ENCODE measurements at places on chromosomes 6 and 20.
A peak's percentile ranks its signal among the peaks of the same experiment; 100 is the strongest.

DNA sequence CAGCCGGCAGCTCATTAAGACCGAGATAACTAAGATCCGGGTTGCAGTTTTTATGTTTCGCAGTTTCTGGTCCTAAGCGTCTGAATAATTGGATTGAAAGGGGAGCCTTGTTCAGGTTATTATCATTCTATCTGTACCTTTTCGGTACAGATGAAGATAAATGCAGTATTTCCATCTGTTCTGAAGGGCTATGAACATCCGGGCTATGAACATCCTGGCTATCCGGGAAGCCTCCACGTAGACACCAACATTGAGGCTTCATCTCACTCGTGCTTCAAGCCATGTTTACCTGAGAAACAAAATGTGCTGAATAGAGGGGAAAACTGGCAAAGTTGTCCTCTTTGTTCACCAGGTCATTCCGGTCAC is 399 bp upstream of the REPS1 start:
- DNase-seq = no peak

DNA sequence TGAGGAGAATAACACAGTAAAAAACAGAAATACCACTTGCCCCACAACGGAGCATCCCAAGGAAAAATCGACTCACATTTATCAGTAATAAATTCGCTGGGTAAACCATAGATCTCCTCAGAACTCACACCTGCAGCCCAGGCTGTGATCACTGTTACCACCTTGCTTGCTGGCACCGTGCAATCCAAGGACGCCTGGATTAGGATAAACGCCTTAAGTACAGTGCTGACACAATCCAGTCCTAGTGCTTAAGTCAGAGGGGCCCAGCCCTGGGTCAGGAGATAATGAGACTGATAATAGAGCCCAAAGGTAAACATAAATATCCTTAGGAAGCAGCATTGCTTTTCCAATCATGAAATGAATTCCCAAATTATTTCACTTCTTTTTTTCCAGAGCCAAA is 62.5 kb downstream of the EPB41L2 start:
- DNase-seq = no peak

DNA sequence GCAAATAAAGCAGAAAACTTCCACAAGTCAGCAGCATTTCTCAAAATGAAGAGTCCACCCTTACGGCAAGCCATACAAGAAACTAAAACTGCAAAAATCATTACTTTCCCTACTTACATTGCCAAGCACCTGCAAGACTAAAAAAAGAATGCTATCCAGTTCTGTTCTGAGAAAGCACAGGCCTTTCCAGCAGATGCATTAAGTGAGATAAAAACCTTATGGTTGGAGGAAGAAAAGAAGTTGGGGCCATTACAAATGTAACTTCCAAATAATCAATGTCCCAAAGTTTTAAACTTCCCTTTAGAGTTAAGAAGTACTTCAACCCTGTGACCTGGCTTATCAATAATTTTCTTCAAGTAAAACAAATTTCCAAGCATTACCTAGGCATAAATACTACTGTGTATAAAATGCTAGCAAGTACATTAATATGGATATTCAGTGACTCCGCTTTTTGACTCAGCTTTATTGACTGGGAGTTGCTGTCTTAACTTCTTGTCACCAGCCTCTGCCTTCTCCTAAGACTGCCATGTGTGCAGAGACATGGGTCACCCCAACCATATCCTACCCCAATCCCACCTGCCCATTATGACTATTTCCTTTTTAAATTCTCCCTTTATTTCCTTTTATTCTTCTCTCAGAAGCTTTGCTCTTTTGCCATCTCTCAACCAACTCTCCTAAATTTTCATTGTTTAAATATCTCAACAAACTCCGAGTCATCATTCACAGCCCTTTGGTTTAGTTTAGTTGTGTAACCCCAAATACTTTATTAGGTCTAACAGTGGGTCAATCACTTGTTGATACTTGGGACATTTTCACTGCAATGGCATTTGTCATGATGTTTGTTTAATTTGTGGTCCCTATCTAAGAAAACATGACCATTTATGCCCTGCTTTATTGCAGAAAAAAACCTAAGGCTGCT is 49.7 kb downstream of the SLC22A23 start:
- DNase-seq = peak; percentile 19

GRCh38 chr20:3129094-3129493 is 30.6 kb downstream of the FASTKD5 start:
- DNase-seq = no peak

- peak; percentile 64 for DNase-seq
Observed at GRCh38 chr6:131754088-131754487, 43.3 kb upstream of the CTAGE9 start.

DNA sequence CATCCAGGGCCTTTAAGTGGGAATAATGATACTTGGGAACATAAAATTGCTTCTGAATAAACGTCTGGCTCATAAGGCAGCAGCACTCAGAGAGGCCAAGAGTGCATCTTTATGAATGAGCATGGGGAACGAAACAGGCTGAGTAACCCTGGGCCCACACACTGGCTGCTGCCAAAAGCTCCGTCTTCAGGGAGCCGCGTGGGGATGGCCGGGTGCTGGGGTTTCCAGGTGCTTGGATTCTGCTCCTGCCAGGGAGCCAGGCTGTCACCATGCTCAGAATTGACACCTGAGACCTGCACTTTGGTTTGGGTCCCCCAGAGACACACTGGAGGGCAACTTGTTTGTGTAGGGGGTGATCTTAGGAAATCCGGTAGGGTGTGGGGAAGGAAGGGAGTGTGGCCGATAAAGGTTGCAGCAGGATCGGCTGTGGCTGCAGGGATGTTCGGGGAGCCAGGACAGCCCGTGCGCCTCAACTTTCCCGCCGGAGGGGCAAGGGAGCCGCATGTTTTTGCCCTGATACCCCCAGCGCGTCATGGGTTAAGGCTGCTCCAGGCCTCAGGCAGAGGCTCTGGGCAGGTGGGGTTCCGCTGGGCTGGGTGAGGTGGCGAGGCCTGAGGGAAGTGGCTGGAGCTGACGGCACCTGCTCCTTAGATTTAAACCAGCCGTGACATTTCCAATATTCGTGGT is 101.8 kb downstream of the YTHDF1 start:
- DNase-seq = no peak

GRCh38 chr6:28864326-28864923 is 59.4 kb downstream of the TRIM27 start:
- no peak for DNase-seq

GRCh38 chr20:22160101-22160652 is 424.2 kb downstream of the FOXA2 start:
- peak; percentile 2 for DNase-seq
